ENCODE measurements at places on chromosomes 5 and 9.

DNA sequence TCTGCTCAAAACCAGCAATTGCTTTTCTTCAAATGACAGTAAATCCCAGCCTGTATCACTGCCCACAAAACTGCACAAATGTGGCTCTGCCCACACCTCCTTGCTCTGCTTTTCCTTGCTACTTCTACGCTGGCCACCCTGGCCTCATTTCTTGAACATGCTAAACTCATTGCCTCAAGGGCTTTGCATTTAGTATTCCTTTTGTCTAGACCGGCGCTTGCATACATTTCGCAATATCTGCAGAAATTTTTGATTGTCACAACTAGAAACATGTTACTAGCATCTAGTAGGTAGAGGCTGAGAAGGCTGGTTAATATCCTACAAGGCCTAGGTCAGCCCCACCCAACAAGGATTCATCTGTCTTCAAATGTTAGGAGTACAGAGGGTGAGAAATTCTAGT is 2357.8 kb downstream of the MAT2B start:
- no peak for DNase-seq

- no peak for DNase-seq
Measured at GRCh38 chr5:57324861-57325260, 151.0 kb downstream of the GPBP1 start.

- DNase-seq = no peak
Measured at GRCh38 chr5:1199649-1200494, 1.5 kb upstream of the SLC6A19 start.

- DNase-seq = no peak
Measured at GRCh38 chr5:36721664-36722235, 115.3 kb downstream of the SLC1A3 start.

- DNase-seq = no peak
Measured at GRCh38 chr5:111584651-111585050, 72.3 kb upstream of the STARD4 start.

- no peak for DNase-seq
Measured at GRCh38 chr9:132094314-132094791, 14.7 kb upstream of the MED27 start.

- no peak for DNase-seq
Measured at GRCh38 chr5:124889850-124890249, 143.4 kb upstream of the ZNF608 start.

DNA sequence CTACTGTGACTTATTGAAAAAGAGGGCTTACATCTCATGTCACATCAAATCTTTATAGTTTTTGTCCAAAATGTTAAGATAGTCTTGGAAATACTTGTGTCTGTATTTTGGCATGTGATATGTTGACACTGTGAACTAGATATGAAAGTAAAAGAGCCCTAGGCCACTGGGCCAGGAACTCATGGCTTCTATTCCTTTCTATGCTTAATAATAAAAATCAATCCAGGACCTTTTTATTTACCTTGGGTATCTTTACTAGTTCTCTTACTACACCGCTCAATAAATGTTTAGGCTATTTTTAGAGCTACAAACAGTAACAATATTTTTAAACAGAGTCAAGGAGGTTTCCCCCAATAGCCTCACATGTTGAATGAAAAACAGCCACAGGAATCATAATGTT is 348.6 kb upstream of the SLC24A2 start:
- DNase-seq = no peak

- no peak for DNase-seq
Measured at GRCh38 chr5:757931-758697, 26.4 kb downstream of the ZDHHC11B start.

DNA sequence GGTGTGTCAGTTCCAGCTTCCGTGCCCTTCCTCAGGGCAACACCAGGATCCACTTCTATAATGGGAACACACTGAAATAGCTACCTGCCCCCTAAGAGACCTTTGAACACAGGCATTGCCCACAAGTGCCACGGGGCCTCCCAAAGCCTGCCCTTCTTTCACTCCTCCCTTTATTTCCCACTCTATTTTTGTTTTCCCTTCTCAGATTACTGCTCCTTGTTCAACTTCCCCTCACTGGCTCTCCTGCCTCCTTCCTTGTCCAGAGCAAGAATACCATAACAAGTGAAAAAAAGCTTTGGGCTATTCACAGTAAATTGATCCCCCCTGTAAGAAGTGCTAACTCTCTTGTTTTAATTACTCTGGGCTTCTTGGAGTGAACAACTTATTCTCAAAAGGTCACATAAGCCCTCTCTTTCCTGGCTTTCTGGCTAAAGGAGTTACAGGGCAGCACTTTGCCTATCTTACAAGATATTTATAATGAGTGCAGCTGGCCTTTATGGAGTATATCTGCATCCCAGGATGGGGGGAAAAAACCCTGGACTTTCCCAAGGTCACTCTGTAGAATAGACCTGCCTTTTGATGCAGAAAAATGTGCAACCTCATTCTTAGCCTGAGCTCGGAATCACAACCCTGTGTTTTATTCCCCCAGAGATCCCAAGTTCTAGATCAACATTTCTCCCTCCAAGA is 11.3 kb downstream of the CTXN3 start:
- DNase-seq = no peak

DNA sequence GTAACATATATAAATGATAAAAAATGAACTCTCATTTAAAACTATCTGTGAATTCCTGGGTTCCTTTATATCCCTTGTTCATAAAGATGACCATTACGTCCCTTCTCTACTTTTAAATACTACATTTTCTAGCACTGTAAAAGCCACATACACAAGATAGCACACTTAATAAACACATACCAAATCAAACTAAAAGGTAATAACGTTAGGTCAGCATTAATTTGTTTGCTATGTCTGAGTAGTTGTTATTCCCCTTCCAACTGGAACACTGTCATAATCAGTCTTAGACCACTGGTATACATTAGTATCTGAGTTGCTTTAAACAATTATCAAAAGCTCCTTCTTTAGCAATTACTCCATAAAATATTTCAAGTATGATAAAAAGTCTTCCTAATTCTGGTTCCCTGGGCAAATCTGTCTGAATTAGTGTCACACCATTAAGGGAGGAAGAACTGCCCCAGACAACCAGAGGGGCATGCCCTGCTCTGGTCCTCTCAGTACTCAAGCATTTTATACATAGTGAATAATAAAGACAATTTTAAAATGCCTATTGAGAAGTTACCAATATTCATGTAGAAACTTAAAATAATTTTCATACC is 98.1 kb downstream of the RAPGEF6 start:
- DNase-seq = no peak

GRCh38 chr5:6786786-6787495 is 73.7 kb downstream of the TENT4A start:
- DNase-seq = no peak

DNA sequence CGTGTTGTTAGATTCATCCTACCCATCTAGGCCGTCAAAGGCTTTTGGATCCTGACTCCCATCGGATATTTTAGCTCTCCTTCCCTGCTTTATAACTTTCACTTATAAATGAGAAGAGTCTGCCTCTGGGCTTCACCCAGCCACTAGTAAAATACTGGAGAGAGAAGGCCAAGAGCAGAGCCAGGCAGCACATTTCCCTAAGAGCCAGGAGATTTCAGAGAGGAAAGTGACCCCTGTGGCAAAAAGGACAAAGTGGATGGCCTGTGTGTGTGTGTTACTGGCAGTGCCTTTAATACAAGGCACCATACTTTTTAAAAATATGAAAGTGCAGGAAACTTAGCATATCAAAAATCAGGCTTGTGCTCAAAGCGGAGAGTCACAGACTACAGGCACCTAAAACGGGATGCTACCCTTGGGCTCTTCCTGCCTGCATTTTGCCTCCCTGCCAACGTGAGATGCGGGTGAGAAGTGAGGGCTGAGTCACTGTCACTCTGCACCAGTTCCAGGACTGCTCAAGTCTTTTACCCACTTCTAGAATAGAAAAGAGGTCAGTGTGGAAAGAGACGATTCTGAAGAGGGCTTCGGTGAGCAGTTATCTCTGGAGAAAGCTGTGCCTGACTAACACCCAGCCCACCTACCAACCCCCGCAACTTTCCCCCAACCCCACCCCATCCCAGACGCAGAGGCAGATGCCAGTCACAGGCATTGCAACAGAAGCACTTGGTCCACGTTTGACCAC is 15.9 kb downstream of the NFIL3 start:
- DNase-seq = no peak

- no peak for DNase-seq
Measured at GRCh38 chr5:174329738-174330137, 284.2 kb downstream of the NSG2 start.

DNA sequence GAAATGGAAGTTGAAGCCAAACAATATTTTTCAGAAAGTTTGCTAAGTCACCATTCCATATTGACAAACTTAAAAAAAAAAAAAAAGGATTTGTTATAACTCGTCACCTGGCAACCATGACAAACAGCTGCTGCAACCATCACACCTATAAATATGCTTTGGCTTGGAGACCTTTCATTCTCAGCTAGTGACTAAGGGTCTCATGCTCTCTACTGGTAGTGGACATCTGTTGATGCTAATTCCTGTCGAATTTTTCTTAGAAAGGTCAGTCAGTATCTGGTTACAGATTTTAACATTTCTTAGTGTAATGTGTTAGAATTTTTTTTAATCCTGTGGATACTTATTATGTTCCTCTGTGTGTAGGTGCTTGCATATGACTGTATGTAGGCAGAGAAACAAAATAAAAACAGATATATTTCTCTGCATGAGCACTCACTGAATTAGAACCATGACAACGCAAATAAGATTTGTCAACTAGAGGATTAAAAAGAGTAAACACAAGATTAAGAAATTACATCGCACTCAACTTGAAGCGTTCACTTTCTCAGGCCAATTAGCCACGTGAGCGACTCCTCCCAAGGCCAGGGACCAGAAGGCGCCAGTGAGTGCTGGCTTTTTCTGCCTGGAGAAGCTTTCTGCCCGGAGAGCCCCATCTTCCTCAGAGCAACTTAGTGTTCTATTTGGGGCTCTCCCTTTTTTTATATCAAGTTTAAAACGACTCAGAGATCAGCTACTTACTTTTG is 27.0 kb upstream of the ZNF622 start:
- DNase-seq = no peak

DNA sequence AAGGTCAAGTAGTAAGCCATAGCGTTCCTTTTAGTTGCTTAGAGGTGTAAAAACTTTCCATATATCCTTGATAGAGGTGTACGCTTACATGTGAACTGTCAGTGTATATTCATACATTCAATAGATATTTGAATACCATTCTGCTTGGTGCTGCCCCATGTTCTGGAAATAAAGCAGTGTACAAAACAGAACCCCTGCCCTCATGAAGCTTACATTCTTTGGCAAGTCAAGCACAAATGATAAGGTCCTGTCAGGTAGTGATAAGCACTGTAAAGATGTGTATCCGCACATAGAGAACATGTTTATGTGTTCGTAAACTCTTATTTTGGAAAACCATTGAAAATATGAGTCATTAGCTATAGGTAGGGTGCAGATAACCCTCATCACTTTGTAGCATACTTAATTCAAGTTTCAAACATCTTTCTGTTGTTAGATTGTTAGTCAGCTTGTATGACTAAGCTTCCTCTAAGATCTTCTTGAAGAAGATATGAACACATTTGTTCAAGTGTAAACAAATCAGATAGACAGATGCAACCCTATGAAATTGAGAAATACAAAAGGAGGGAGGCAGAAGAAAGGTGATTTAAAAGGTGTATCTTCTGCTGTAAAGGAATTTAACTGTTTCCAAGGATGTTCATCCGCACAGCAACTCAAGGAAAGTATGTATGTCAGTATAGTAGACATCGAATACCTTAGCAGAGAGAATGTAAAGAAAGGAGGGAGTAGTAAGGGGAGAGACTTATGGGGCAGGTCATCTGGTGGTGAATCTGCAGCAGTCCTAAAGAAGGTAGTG is 1.6 kb downstream of the GTF3C4 start:
- DNase-seq = no peak

- no peak for DNase-seq
Measured at GRCh38 chr5:36356915-36357314, 55.2 kb upstream of the RANBP3L start.

DNA sequence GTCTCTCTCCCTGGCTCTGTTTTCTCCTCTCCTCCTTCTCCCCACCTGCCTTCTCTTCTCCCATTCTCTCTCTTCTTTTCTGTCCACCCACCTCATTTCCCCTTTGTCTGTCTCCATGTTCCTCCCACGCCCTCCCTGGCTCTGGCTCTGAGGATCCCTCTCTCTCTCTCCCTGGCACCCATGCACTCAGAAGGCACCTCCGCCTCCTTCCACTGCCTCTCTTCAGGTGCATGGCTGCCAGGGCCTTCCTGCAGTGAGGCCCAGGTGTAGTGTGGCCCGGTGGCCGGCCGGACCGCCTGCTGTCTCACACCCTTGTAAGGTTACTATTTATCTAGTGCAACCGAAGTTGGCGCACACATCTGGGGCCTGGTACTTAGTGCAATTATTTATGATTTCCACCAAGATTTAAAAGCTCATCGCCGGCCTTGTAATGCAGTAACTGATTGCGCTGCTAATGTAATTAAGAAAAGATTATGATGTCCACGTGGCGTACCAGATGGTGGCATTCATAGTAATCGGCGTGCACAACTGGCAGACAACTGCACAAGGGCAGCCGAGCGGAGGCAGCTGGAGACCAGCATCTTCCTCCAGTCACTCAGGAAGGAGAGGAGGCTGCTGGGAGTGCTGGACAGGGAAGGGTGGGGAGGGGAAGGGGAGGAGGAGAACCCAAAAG is 50.4 kb upstream of the MVB12B start:
- no peak for DNase-seq

DNA sequence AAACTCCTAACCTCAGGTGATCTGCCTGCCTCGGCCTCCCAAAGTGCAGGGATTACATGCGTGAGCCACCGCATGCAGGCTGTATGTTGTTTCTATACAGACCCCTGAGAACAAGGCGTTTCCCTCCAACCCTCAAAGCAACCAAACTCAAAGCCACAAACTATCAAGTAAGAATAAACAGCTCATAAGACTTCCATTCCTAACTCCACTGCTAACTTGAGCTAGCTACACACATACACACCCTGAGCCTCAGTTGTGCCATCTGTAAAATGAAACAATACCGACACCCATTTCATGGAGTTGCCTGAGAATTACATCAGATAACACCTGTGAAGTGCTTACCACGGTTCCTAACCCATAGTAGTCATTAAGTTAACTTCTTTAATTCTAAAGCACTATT is 70.8 kb downstream of the SERINC5 start:
- DNase-seq = no peak

- no peak for DNase-seq
Measured at GRCh38 chr9:76403352-76403751, 9.1 kb upstream of the RFK start.

GRCh38 chr9:37632479-37632878 is 18.3 kb upstream of the FRMPD1 start:
- no peak for DNase-seq

GRCh38 chr5:4204276-4205141 is 608.9 kb downstream of the IRX1 start:
- no peak for DNase-seq

GRCh38 chr5:112228667-112229066 is 190.4 kb downstream of the EPB41L4A start:
- DNase-seq = no peak

- DNase-seq = no peak
Measured at GRCh38 chr5:110027527-110028322, 338.0 kb downstream of the MAN2A1 start.

GRCh38 chr9:90007516-90008440 is 403.0 kb downstream of the GADD45G start:
- DNase-seq = no peak

- DNase-seq = no peak
Measured at GRCh38 chr5:28896949-28897348, 1858.6 kb upstream of the CDH9 start.
